Bronchial epithelial cell (primary cell): ENCODE measurements at places on chromosomes 5 and 9.

DNA sequence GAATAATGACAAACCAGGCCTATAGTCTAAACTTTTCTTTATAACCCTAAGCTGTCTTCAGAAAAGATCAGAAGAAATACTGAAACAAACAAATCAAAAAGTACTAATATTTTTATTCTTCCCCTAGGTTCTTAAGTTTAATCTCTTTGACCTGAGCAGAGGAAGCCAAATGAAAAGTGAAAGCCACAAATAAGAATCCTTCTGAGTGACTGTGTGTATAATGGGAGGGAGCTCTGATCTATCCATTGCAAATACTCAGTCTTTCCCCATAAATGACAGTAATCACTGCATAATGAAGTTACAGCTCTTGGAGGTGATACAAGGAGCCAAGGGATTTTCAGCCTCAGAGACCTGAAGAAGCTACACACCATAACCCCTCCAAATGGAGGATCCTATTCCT, 126.9 kb upstream of the ATP10B start:
- DNase-seq = no peak

DNA sequence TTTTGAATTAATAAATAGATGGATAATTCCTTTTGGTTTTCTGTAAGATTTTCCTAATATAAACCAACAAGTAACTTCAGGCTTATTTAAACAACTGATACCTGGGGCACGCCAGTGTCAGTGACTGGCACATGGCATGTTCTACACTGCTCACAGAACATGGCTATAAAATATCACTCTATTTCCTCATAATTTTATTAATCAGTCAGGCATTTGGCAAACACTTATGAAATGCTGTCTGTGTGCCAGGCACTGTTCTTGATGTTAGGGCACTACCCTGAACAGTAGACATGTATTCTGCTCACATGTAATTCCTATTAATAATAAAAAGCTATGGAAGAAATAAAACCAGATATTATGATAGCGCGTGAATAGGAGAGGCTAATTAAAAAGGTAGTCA, 661.0 kb downstream of the DTWD2 start:
- peak; percentile 3 for DNase-seq

DNA sequence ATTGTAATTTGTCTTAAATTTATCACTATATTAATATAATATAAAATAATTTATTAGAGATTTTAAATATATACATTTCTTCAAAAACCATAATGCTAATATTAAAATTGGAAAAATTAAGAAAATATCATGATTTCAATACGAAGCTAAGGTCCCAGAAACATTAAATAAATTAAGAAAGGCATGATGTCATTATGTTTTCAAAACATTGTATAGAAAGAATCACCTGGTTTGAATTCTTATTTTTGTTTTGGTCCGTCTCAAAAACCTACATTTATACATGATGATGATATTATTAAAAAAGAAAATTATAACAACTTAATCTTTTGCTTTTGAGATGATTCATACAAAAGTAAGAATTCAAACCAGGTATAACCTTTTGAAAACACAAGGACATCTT, 8.2 kb upstream of the EDIL3 start:
- no peak for DNase-seq

DNA sequence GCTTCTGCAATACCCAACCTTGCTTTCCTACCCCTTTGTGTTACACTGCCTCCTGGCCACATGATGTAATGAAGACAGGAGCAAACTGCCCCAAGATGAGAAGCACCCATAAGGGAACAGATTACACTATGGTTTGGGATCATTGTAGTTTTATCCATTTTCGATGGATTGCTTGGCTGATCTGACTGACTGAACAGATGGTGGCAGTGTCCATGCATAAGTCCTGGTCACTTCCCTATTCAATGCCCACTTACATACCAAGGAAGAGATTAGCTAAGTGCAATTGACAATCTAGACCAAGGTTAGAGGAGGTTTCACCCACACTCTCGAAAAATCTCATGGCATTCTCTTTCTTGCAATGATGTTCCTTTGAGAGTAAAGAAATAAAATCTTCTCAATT, 319.9 kb downstream of the RAB3C start:
- no peak for DNase-seq

GRCh38 chr9:135689011-135689410, 10.3 kb downstream of the SOHLH1 start:
- no peak for DNase-seq

DNA sequence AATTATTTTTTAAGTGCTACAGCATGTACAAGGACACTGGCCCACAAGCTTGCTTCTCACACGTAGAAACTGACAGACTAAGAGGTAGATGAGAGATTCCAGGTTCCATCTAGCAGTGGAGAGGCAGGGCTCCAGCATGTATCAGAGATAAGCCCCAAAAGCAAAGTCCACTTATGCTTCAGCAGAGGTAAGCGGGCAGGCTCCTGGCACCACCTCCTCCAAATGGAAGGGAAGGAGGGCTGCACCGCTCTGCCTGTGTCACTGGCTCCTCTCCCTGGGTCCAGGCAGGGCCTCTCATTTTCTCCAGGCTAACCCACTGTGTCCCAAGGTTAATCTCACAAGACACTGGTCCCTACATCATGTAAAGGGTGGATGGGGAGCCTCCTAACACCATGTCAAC, 15.9 kb downstream of the GRHPR start:
- no peak for DNase-seq

- DNase-seq = no peak
Observed at GRCh38 chr9:11749396-11749795, 943.8 kb upstream of the TYRP1 start.
